ENCODE measurements at places on chromosomes 5 and 9.

GRCh38 chr9:11946531-11946930 lies 746.7 kb upstream of the TYRP1 start:
- DNase-seq = peak; percentile 92

GRCh38 chr5:121315786-121316185 lies 535.9 kb upstream of the FTMT start:
- DNase-seq = no peak

DNA sequence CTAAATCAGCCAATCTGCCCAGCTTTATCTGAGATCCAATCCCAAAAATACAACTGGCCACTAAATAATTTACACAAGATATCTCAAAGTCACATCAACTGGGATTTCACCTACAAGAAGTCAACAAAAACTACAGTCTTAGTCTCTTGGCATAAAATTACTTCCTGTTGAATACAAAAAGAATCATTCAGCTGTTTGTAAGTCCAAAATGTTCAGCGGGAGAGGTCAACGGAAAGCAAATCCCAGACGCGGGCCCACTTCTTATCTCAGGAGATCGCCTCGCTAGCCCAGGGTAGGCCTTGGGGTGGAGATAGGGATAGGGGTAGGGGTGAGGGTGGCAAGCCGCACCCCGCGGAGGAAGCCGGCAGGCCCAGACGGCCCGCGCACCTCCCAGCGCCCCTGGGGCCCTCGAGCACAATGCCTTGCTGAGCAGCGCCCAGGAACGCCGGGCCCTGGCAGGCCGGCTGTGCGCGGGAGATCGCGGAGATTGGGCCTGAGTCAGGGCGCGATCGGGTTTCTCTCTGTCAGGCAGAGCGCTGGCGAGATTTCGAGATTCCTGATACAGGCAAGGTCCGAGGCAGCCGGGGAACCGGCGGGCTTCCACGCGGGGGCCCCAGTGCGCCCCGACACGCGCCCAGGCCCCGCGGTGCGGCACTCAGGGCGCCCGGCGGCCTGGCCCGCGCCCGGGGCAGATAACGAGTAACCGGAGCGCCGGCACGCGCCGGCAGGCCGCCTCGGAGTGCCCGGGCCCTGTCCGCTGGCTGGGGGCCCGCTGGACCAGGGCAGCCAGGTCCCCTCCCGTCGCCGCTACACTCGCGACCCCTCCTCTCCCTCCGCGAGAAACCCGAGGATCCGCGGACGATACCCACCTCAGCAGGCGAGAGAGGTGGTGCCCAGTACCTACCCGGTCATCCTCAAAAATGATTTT lies 601 bp downstream of the HINT1 start:
- peak; percentile 73 for DNase-seq

GRCh38 chr9:111839987-111840386 lies 45.2 kb upstream of the SHOC1 start:
- DNase-seq = peak; percentile 50

- DNase-seq = peak; percentile 40
These were observed 17.5 kb upstream of the ROPN1L start for GRCh38 chr5:10424124-10424731.

GRCh38 chr5:125926172-125926571 lies 497.0 kb upstream of the GRAMD2B start:
- DNase-seq = no peak
